ENCODE measurements at places on chromosomes 16 and 17. TPM values are rescaled to one million over a fixed set of nuclear protein-coding genes. Genes with fewer than 3 reads are reported as not detected.

DNA sequence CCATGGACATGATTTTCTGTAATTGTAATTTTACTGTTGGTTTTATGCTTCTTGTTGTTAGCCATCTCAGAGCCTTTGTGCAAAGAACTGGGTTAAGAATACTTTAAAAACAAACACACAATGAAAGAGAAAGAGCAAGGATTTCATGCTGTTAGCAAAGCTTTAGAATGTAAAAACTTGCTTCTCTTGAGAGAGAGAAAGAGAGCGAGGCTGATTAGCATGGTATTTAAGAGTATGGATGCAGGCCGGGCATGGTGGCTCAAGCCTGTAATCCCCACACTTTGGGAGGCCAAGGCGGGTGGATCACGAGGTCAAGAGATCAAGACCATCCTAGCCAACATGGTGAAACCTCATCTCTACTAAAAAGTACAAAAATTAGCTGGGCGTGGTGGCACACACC lies 76.2 kb downstream of the MSI2 start:
- no peak for DNase-seq

- peak; percentile 31 for DNase-seq
Measured at GRCh38 chr17:81510785-81511553, 1.6 kb downstream of the ACTG1 start.

The XYLT2 gene
- 48.9 TPM for total RNA-seq

DNA sequence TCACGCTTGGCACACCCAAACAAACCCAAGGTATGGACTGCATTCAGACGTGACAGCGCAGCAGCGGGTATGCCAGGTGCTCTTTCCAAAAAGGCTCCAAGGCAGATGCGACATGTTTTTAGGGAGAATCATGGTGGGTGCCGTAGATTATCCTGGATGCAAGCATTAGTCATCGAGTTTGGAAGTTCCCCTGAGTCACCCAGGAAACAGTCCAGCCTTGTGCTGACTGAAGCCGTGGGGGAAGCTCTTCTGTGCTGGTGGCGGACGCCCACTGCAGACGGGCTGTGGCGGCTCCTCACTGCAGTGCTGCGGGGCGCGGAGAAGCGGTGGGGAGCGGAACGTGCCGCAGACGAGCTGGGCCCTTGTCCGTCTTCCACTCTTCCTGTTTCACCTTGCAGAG lies 13.9 kb downstream of the JPT2 start:
- peak; percentile 61 for DNase-seq

- no peak for DNase-seq
Measured at GRCh38 chr16:24683847-24684493, 45.5 kb upstream of the TNRC6A start.
